Activated naive CD4-positive, alpha-beta T cell treated with anti-CD3 and anti-CD28 coated beads, Interleukin-2, amount 10 ng/mL, durations not matched to agents 5 hours and 36 hours (primary cell): ENCODE measurements at places on chromosomes 1 and 21. TPM values are rescaled to one million over a fixed set of nuclear protein-coding genes. Genes with fewer than 3 reads are reported as not detected.

Gene NEXN
- total RNA-seq = 2.5 TPM

Gene FOXD2
- total RNA-seq = 0.36 TPM

Gene SLAMF7
- total RNA-seq = 7.6 TPM

Gene MATN1
- not detected for total RNA-seq

Gene DCDC2B
- 0.10 TPM for total RNA-seq

Gene TMEM81
- 2.6 TPM for total RNA-seq

Gene PTGS2
- not detected for total RNA-seq

Gene RSPH1
- not detected for total RNA-seq

Gene NFIA
- total RNA-seq = 0.60 TPM

Gene TTC22
- total RNA-seq = 10.2 TPM

Gene PEAR1
- total RNA-seq = 0.28 TPM

Gene CRP
- not detected for total RNA-seq

Gene CDK18
- 1.6 TPM for total RNA-seq

Gene SPRR3
- not detected for total RNA-seq

Gene C1QB
- total RNA-seq = not detected

Gene PGLYRP4
- not detected for total RNA-seq

Gene HORMAD1
- total RNA-seq = not detected

Gene S100A3
- not detected for total RNA-seq

Gene PAQR7
- 2.1 TPM for total RNA-seq

Gene TMIGD3
- not detected for total RNA-seq

Gene KIRREL1
- total RNA-seq = 0.02 TPM

Gene CTSS
- 117 TPM for total RNA-seq

Gene SMAP2
- 129 TPM for total RNA-seq

Gene DHCR24
- 84.5 TPM for total RNA-seq

Gene NUDT17
- 3.9 TPM for total RNA-seq

Gene GJB5
- not detected for total RNA-seq

Gene IQGAP3
- total RNA-seq = 24.9 TPM

Gene IVNS1ABP
- 90.6 TPM for total RNA-seq

Gene DEPDC1
- 16.5 TPM for total RNA-seq

Gene TSPEAR
- total RNA-seq = not detected

Gene BTBD8
- 2.8 TPM for total RNA-seq

Gene KRTAP19-1
- total RNA-seq = not detected
